ENCODE measurements at places on chromosomes 16 and 17.

- no peak for DNase-seq
Observed at GRCh38 chr16:57266531-57267260, 17.8 kb downstream of the PLLP start.

DNA sequence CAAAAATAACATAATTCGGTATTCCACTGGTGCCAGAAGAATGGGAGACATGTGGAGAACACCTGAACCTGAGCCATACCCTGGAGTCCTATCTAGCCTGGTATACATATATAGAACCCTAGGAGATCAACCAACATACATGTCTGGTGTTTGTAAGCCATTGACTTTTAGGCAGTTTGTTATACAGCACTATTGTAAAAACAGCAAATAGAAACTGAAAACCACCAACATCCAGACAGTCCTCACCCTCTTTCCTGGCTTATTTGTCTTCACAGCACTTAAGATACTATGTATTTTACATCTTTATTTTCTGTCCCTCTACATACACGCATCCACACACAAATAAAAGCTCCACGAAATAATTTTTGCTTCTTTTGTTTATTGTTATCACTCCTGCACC lies 404.2 kb upstream of the PMFBP1 start:
- no peak for DNase-seq

DNA sequence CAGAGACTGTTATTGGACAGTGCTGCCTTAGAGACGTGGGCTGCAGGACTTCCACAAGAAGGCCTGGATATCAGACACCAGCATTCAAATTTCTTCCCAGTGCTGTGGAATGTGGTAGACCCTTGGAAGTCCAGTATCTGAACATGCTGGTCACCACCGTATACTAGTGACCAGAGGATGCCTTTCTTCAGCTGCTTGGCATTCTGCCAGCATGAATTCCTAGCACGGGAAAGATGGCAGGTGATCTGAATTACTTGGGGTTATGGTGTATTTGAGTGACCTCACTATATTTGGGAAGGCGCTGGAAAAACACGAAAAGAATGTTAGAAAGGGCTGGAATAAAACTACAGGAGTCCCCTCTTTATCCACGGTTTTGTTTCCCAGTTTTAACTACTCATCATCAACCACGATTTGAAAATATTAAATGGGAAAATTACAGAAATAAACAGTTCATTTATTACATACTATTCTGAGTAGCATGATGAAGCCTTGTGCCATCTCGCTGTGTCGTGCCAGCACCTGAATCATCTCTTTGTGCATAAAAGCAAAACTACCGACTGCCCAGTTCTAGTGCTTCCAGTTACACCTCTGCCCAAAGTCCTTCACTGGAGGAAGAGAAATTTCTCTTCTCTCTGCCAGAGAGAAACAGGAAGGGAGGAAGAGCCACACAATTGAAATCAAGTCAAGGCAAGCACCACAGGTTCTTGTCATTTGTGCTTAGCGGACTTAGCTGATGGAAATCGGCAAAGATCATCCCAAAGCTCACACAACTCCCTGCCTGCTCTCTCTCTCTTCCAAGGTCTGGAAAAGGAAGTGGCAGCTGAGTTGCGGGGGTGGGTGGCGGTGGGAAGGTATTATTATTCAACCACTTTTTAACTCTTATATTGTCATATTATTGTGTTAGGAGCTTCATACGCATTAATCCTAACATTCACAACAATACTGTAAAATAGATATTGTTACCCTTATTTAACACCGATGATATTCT lies 1.4 kb upstream of the CHST4 start:
- no peak for DNase-seq

DNA sequence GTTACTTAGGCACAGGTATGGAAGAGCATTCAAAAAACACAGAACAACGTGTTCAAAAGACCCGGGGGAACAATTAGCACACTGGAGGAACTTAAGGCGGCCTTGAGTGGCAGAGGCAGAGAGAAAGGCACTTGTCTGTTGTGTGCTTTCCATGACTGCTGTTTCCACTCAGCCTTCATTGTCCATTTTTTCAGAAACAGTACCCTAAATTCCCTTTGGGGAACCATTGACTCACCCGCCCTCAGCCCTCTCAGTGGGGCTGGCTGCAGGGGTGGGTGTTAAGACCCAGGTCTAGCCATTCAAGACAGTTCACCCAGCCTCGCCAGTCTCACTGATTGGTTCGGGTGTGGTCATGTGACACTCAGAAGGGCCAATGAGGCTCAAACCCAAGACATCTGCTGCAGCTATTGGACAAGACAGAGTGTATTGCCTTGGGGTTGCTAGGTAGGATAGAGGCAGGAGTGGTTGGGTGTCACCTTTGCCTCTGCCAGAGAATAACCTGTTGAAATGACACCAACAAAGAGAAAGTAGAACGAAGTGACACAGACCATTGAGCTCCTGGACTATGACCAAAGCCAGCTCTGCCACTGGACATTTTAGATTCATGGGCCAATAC lies 19.6 kb upstream of the CEP20 start:
- no peak for DNase-seq

- peak; percentile 0 for DNase-seq
Observed at GRCh38 chr16:13767215-13767614, 152.7 kb upstream of the ERCC4 start.

GRCh38 chr16:29307598-29308507 lies 98.7 kb downstream of the NPIPB11 start:
- DNase-seq = no peak

DNA sequence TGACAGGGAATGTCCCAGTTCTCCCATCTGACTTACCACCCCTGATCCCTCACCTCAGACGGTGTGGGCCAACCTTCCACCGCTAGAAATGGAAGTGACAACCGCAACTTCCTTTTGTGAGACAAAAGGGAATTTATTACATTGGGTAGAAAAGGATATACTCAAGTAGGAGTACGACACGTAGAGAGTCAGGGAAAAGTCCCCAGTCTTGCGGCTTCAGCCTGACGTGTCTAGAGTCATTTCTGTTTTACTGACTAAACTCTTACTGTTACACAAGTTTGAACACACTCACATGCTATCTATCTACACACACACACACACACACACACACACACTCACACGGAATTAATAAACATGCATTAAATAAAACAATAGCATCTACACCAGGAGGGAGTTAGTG lies 178.9 kb downstream of the COPRS start:
- no peak for DNase-seq

DNA sequence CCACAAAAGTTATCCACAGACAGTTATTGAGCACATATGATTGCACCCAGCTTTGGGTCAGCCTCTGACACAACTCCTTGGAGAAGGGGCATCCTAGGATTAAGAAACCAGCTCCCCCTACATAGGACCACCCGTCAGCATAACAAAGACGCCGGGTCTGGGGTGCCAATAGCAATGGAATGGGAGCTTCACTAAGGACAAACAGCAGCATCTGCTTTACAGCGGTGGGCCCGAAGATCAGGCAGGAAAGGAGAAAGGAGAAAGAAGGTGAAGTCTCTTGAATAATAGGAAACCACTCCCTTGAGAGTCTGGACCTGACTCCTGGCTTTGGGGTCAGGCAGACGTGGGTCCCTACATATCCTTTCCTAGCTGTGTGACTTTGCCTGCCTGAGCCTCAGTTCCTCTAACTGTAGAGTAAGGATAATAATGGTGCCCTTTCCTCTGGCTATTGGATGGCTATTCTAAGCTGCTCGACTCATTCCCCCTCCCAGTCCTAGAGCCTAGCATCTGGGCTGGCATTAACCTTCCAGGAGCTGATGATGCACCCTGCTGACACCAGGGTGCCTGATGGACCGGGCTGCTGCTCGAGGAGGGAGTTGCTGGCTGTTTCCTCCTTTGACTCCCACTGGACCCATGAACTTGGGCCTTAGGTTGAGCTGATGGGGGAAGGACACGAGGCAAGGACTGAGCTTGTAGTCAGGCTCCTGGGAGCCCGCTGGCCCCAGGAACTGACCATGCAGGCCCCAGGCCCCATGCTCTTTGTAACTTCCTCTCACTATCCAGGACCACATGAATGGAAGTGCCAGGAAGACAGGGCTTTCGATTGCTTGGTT lies 94.2 kb downstream of the C16orf78 start:
- DNase-seq = no peak

DNA sequence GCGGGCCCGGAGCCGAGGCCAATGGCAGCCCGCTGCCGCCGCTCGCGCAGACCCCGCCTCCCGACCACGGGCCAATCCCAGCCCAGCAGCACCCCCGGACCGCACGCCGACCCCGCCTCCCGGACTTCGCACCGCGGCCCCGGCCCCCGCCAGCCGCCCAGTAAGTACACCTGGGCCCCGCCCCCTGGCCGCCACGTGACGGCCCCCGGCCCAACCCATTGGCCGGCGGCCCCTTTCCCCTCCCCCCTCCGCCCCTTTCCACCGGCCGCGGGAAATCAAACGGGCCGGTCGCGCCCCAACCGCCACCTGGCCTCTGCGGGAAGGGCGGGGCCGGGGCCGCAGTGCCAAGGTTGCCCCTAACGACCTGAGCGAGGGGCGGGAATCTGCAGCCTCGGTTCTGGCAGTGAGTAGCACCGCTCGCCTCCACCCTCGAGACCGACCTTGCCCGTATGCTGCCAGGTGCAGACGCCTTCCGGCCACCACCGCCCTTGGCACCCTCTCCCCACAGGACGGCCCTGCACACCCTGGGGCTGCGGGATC lies at the start of gene YBX2:
TSS of gene YBX2 (minus strand) at position 26 of the 540 bp plus-strand sequence. CDS start 139 bp downstream, outside the sequence.
- DNase-seq = no peak

DNA sequence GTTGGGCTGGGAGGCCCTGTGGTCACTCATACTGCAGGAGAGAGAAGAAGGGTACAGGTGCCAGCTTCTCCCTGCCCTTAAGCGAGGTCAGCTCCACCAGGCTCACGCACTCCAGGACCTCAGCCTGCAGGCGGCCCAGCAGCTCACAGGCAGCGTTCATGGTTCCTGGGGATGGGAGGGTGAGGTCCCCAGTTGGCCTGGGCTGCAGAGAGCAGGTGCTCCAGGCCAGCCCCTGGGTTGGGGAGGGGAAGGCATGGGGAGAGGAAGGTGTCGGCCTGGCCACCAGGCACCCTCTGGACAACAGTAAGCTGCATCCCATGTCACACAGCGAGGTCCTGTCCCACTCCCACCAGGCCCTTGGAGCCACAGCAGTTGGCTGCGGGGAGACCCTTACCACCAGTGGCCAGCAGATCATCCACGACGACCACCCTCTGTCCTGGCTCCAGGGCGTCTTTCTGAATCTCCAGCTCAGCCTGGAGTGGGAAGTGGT lies 2.0 kb downstream of the APRT start:
- no peak for DNase-seq

- DNase-seq = no peak
Observed at GRCh38 chr17:21171970-21172510, 41.9 kb downstream of the TMEM11 start.

DNA sequence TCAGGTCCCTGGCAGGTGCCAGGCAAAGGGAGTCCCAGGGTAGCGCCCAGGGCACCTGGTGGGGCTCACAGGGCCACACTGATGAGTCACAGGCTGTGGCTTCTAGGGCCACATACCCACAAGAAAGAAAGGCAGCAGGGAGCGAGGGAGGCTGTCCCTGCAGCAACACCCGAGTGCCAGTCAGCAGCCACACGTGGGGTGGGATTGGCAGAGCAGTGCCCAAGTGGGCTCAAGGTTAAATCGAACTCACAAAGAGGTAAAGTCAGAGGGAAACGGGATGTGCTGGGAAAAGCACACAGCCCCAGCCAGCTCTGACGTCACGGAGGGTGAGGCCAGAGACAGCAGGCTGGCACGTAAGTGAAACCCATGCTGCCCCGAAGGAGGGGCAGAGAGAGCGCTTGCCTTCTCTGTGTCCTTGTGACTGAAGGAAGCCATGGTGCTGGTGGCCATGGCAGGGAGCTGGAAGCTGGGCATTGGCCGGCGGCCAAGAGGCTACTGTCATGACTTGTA lies 33.8 kb downstream of the FA2H start:
- no peak for DNase-seq

- no peak for DNase-seq
Observed at GRCh38 chr16:29978564-29979270, 5.0 kb downstream of the TAOK2 start.

- DNase-seq = no peak
Observed at GRCh38 chr17:58591455-58591854, 77.0 kb upstream of the MTMR4 start.

DNA sequence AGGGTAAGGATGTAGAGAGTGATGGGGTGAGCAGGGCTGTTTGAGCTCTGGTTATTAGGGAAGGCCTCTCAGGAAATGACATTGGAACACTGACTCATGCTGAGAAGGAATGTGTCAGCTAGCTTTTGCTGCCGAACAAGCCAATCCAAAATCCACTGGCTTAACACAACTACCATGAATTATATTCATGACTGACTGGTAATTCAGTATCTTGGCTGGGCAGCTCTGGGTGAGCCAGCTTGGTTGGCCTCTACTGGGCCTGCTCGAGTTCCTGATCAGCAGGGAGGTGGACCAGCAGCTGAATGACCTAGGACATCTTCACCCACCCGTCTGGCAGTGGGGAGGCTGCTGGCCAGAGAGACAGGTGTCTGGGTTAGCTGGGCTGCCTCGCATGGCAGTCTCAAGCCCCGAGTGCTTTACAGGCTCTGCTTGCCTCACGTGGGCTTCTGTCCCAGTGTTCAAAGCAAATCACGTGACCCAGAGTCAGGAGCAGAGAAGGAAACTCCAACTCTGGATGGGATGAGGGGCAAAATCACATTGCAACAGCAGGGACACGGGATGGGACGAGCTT lies 209.4 kb downstream of the KATNIP start:
- DNase-seq = peak; percentile 22

DNA sequence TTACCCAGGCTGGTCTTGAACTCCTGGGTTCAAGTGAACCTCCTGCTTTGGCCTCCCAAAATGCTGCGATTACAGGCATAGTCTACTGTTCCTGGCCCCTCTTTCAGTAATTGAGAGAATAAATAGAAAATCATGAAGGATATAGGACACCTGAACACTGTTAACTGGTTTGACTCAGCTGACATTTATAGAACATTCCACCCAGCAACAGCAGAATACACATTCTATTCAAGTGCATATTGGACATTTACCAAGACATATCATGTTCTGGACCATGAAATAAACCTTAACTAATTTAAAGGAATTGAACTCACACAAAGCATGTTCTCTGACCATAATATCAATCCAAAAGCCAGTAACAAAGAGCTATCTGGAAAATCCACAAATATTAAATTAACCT lies 19.8 kb upstream of the BAIAP2 start:
- DNase-seq = no peak

DNA sequence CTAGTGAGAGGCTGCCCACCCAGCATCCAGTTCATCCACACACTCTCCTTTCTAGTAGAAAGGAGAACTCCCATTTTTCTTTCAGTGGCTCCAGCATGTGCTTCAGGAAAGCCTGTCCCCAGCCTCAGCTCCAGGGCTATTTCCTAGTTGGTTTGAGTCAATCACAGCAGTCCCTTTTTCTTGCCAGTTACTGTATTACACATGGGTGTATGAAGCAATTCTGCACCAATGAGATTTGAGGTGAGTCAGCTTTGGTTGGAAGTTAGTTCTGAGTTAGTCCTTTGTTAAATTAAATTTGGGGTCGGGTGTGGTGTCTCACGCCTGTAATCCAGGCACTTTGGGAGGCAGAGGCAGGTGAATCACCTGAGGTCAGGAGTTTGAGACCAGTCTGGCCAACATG lies 24.8 kb downstream of the RAD51D start:
- DNase-seq = peak; percentile 71

DNA sequence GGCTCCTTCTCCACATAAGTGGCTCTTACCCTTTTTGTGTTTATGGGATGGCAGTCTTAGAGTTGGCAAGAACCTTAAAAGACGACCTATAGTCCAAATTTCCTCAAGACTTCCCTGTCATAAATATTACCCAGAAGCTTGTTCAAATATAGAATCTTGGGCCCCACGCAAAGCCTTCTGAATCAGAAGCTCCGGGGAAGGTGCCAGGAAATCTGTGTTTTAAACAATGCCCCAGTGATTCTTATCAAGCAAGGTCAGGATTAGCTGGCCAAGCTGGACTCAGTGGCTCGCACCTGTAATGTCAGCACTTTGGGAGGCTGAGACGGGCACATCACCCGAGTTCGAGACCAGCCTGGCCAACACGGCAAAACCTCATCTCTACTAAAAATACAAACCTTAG lies 85.7 kb downstream of the TIMM22 start:
- DNase-seq = no peak
